ENCODE measurements at places on chromosomes 13 and 19.

DNA sequence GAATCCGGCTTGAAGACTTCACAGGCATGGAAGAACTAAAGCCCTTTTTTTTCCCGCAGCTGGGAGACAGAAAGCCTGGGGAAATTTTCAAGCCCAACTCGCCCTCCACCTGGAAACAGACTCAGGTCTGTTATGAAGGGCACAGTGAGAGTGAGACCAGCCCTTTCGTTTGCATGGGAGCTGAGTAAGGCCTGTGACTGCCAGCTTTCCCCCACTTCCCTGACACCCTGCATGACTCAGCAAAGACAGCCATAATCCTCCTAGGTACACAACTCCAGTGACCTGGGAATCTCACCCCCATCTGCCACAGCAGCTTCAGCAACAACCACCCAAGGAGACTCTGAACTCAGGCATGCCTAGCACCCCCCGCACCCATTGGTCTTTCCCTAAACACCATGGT is 87.6 kb upstream of the ZNF91 start:
- DNase-seq: no peak

DNA sequence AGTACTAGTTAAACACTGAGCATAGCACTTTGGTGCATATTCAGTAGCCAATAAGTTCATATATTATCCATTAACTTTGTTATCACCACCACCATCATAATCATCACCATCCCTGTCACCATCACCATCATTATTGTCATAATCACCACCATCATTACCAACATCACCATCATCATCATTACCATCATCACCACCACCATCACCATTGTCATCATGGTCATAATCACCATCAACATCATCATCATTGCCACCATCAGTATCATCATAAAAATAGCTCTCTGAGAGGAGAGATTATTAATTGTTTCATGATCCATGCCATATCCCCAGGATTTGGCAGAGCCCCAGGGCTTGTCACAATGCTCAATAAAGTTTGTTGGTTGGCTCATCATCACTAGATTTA is 49.3 kb downstream of the MBD3L1 start:
- no peak for DNase-seq

GRCh38 chr19:51034704-51035103 is at the start of gene KLK12:
Gene KLK12 (minus strand): TSS chr19:51035002. CDS start chr19:51034621, 381 bp downstream.
- DNase-seq: no peak

DNA sequence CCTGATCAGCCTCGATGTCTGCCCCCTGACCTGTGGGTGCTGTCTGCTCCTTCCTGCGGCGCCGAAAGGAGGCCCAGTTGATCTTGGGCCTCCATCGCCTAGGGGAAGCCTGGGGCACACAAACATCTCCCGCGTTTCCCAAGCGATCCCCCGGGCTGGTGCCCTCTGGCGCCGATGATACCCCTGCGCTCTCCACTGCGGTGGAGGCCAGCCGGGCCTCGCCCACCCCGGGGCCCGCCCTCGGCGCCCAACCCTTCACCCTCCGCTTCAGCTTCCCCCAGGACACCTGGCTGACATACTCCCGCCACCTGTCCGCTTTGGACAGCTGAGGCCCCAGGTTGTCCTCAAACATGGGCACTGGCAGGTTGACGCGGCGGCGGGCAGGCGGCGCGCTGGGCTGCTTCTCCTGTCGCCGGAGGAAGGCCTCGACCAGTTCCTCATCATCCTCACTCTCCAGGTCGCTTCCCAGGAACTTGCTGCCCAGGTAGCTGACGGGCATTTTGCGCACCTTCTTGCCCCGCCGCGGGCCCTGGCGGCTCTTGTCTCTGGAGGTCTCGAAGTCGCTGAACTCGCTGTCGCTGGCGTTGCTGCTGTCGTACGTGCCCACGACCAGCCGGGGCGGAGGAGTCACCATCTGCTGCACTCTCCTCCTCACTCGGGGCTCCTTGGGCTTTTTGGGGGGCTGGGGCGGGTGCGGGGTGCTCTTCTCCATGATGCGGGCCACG is 1.3 kb downstream of the CCDC8 start:
- no peak for DNase-seq

GRCh38 chr19:50830266-50831025 is 2.9 kb downstream of the KLK15 start:
- no peak for DNase-seq

GRCh38 chr13:113157206-113157928 is 1.1 kb upstream of the PROZ start:
- no peak for DNase-seq

- DNase-seq: no peak
These were observed 758.9 kb downstream of the UQCRFS1 start for GRCh38 chr19:28454083-28454482.

DNA sequence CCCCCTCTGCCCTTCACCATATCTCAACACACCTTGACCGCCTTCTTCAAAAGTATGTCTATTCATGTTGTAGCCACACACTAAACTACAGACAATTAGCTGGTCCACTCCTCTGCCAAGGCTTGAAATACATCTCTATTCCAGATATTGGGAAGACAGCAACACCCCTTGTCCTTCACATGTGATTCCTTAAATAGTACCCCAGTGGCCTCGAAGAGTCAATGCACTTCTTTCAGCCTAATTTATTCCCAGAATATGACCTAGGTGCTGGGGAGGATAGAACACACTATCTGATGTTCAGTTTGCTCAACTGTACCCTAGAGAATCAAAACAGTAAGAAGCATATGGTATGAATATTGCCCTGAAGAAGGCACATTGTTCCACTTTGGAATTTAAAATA is 82.4 kb upstream of the DACH1 start:
- DNase-seq: no peak

DNA sequence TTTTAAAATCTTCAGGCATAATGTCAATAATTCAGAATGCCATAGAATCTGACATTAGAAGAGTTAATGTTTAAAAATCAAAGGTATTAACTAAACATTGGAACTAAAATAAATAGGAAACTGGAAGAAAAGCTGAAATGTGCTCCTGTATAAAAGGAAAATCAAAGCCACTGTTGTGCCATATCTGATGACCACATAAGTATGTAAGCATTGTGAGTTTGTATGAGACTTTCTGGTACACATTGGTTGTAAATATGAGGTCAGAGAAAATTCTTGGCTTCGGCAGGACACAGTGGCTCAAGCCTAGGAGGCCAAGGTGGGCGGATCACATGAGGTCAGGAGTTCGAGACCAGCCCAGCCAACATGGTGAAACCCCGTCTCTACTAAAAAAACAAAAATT is 48.3 kb upstream of the INTS6 start:
- DNase-seq: no peak
